Cardiac atrium fibroblast (primary cell): ENCODE measurements at places on chromosomes 7 and 10. TPM values are rescaled to one million over a fixed set of nuclear protein-coding genes. Genes with fewer than 3 reads are reported as not detected.

ITIH5 gene
- 0.18 TPM in 1 of 2 replicates, not detected in the other for total RNA-seq

SUGCT gene
- 1.6 and 2.9 TPM in 2 replicates for total RNA-seq

REPIN1 gene
- 48.1 and 48.2 TPM in 2 replicates for total RNA-seq

SLC26A5 gene
- total RNA-seq = not detected in 2 replicates

METTL27 gene
- total RNA-seq = 2.1 and 4.5 TPM in 2 replicates

HELLS gene
- total RNA-seq = 7.8 and 20.9 TPM in 2 replicates

WEE2 gene
- total RNA-seq = not detected in 2 replicates

CACNB2 gene
- 0.32 TPM in 1 of 2 replicates, not detected in the other for total RNA-seq

GDF10 gene
- not detected in 2 replicates for total RNA-seq

CALHM1 gene
- not detected in 2 replicates for total RNA-seq

SLC13A1 gene
- total RNA-seq = not detected in 2 replicates

UBE2H gene
- total RNA-seq = 52.4 and 63.8 TPM in 2 replicates

ADAM8 gene
- total RNA-seq = 0.32 TPM in 1 of 2 replicates, not detected in the other

CADPS2 gene
- total RNA-seq = 10.5 and 13.0 TPM in 2 replicates

CYP3A5 gene
- not detected in 2 replicates for total RNA-seq

SUPV3L1 gene
- 13.2 and 13.3 TPM in 2 replicates for total RNA-seq

SPAM1 gene
- total RNA-seq = not detected in 2 replicates

TYW1B gene
- 3.8 and 3.9 TPM in 2 replicates for total RNA-seq

GPR37 gene
- total RNA-seq = 0.36 TPM in 1 of 2 replicates, not detected in the other

EXOC4 gene
- 41.7 and 44.7 TPM in 2 replicates for total RNA-seq

MEIG1 gene
- total RNA-seq = not detected in 2 replicates

ZNF438 gene
- total RNA-seq = 2.8 and 6.3 TPM in 2 replicates

MBL2 gene
- total RNA-seq = not detected in 2 replicates

ATP6V1F gene
- total RNA-seq = 74.4 and 134 TPM in 2 replicates

LDB3 gene
- total RNA-seq = 0.18 TPM in 1 of 2 replicates, not detected in the other

AKR1C1 gene
- total RNA-seq = 48.6 and 92.2 TPM in 2 replicates

GRID1 gene
- total RNA-seq = not detected in 2 replicates

GIMAP1 gene
- total RNA-seq = 0.81 TPM in 1 of 2 replicates, not detected in the other

GPR146 gene
- total RNA-seq = 6.5 and 10.2 TPM in 2 replicates

IFIT2 gene
- total RNA-seq = 3.6 and 6.5 TPM in 2 replicates
